ENCODE measurements at places on chromosomes 11 and 22.
A peak's percentile ranks its signal among the peaks of the same experiment; 100 is the strongest.

GRCh38 chr22:22074634-22075381 lies 92.2 kb upstream of the TOP3B start:
- DNase-seq = no peak

GRCh38 chr11:126212089-126212660 lies 593 bp downstream of the FAM118B start:
- DNase-seq = no peak

GRCh38 chr11:57474803-57475115 lies 14.4 kb downstream of the RTN4RL2 start:
- DNase-seq = no peak

DNA sequence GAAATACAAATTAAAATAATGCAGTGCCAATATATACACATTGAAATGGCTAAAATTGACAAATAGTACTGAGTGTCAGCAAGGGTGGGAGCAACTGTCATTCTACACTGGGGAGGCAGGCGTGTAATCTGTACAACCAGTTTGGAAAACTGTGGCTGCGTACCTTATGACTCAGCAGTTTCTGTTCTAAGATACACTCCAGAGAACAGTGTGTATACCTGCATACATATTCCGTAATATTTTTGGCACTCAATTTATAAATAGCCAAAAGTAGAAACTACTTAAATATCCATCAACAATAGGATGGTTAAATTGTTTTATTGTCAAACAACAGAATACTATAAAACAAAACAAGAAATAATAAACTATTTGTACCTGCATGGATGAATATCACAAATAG lies 57.6 kb downstream of the RNF169 start:
- no peak for DNase-seq

DNA sequence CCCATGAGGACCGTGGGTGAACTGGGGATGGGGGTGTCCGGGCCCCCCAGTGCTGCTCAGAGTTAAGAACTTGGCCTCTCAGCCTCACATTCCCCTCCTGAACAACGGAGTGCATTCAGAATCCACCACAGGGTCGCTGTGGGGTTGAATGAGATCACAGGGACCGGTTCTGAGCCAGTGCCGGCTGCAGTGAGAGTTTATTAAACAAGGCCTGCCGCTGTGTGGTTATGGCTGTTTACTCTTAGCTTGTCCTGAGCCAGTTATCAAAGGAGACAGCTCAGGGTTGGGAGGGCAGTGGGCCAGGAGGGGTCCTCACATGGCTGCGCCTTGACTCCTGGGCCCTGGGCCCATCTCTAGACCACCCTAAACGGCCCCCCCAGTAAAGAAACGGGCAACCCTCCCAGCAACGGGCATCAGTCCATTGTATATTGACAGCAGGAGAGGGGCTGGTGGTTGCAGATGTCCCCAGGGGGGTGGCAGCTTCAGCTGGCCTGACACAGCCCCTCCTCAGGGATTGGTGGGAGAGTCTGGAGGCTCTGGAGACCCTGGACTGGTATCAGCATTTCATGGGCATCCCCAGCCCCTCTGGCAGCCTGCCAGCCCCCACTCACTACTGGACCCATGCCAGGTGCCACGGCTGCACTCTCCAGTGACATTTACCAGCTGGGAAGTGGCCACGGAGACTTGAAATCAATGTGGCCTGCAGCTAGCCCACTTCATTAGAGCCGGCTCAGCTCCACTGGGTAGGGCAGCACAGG lies 15.1 kb upstream of the CABP7 start:
- DNase-seq = peak; percentile 47

- no peak for DNase-seq
Measured at GRCh38 chr11:38143852-38144251, 1545.8 kb upstream of the RAG2 start.

- no peak for DNase-seq
Measured at GRCh38 chr22:46587492-46588278, 32.5 kb upstream of the GRAMD4 start.

DNA sequence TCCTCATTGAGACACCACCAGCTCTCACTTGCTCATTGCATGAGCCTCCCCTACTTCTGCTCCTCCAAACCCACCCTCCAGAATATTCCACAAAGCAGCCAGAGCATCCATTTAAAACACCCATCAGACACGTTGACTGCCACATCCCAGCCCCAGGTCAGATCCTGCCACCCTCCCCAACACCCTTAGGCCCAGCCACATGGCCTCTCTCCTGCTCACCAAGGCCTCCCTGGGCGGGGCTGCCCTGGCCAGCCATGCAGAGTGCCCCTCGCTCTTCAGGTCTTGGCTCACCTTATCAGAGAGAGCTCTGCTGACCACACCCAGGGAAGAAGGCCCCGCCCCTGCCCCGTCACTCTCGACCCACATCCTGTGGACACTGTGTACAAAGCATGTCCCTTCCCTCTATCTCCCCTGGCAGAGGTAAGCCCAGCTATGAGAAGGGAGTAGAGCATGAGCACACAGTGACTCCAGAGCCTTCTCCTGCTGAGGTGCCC lies 106.8 kb downstream of the MICAL3 start:
- no peak for DNase-seq

- DNase-seq = no peak
Measured at GRCh38 chr11:72899238-72899637, 85.0 kb downstream of the ATG16L2 start.

DNA sequence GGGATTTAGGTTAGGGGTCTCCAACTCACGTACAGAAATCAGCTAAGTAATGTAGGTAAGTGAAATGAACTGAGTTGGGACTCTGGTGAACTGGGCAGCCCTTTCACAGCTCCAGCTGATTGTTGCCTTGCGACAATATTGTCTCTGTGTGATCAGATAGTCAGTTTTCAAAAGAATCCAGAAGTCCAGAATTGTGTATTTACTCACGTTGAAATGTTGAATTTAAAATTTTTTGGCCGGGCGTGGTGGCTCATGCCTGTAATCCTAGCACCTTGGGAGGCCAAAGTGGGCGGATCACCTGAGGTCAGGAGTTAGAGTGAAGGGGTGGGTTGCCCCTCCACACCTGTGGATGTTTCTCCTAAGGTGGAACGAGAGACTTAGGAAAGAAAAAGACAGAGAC lies 18.8 kb upstream of the WDR74 start:
- DNase-seq = no peak

GRCh38 chr11:134275534-134276395 lies at the start of gene GLB1L3:
Gene GLB1L3 (plus strand): TSS chr11:134276379. CDS start chr11:134276741, 362 bp downstream.
- no peak for DNase-seq

- peak; percentile 86 for DNase-seq
Measured at GRCh38 chr11:58905721-58906547, 33.4 kb upstream of the GLYATL1 start.

DNA sequence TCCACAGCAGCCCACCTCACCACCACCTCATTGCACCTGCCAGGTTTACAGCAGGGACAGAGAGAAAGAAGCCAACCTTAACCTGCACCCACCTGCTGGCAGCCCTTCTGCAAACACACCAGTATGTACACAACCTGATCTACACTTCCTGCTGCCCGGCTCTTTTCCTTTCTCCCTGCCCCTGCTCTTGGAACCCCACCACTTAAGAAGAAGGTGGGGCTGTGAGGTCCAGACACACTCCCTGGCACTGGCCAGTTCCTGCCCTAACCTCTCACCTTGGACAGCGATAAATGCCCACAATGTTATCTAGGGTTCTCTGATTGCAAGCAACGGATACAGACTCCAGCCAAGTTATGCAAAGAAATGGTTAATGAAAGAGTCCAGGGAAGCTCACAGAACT lies 10.8 kb upstream of the SLC35C1 start:
- no peak for DNase-seq

DNA sequence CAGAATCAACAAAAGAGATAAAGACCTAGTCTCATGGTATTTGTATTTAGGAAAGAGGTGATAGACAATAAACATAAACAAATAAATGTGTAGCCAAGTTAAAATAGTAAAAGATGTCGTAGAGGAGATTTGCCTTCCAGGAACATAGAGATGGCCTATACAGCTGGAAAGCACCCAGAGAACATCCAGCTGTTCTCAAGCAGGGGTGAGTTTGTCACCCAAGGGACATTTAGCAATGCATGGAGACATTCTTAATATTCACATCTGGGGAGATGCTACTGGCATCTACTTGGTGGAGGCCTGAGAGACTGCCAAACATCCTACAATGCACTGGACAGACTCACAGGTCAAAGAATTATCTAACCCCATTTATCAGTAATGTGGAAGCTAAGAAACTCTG lies 88.3 kb downstream of the C11orf87 start:
- peak; percentile 20 for DNase-seq

DNA sequence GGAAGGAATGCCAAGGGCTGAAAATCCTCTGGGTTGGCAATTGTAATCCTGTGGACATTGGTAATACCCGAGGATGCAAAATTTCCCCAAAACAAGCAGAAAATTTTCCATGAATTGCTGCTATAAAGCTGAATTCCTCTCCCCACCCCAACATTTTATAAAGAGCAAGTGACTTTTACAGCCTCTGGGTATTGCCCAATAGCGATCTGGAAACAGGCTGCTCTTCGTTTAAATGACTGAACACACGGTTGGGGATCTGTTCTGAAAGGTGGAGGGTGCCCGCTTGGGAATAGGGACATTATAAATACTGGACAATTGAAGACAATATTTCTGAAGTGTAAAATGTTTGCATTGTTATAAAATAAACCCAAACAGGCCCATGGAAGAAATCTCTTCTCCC lies 20.6 kb downstream of the EHF start:
- no peak for DNase-seq

DNA sequence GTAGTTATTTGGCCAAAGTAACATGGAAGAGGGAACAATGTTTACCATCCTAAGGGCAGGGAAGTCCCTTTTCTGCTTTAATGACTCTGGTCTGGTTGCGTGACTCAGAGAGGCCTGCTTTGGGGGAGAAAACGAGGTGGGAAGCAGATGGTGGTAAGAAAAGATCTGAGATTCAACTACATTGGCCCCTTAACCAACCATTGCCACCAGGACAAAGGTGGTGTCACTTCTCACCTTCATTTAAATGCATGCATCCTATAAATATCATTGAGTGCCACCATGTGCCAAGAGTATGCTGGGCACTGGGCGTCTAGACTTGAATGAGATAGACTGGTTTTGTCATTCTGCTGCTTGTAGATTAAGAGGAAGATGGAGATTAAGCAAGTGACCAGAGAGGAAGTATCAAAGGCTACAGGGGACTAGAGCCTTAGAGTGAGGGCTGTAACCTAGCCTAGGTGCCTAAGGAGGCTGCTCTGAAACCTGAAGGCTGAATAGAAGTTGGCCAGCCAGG lies 3.6 kb upstream of the SORL1 start:
- DNase-seq = no peak

- DNase-seq = no peak
Measured at GRCh38 chr11:65468874-65469333, 29.9 kb upstream of the MALAT1 start.

- no peak for DNase-seq
Measured at GRCh38 chr22:38402204-38402603, 52.8 kb downstream of the KCNJ4 start.

DNA sequence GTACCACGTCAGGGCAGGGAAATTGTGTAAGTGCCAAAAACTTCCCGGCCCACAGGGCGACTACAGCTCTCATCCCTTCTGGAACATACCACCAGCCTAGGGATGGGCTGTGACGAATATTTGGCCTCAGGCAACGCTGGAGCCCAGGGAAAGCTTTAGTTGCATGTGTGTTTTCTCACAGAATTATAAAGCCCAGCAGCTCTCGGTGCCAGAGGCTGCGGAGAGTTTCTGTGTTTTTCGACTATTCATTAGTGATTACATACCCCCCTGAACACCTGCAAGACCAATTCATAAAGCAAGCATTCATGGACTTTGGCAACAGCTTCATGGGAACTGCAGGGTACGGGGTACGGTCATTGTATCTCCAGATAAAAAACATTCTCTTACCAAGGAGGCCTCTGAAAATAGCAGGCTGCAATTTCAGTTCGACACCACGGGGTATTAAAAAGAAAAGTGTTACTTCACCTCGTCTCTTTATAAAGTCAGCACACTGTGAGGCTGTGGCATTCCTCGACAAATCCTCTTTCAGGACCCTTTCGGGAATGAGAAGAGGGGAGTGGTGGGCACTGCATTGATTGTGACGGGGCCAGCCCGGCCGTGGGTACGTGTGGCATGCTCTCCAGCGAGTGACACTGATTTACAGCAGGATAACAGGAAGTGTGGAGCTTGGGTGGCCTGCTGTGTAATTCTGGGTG lies 243.6 kb upstream of the SORL1-AS1 start:
- no peak for DNase-seq

DNA sequence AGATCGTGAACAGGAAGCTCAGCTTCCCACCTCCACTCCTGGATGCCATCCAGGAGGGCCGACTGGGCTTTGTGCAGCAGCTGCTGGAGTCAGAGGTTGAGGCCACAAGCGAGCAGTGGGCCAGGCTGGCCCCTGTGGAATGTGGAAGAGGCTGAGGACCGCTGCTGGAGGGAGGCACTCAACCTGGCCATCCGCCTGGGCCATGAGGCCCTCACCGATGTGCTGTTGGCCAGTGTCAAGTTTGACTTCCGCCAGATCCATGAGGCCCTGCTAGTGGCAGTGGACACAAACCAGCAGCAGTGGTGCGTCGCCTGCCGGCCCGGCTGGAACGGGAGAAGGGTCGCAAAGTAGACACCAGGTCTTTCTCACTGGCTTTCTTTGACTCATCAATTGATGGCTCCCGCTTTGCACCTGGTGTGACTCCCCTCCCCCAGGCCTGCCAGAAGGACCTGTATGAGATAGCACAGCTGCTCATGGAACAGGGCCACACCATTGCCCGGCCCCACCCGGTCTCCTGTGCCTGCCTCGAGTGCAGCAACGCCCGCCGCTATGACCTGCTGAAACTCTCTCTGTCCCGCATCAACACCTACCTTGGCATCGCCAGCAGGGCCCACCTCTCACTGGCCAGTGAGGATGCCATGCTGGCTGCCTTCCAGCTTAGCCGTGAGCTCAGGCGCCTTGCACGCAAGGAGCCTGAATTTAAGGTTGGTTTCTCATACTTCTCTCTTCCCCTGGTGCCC lies 24.9 kb downstream of the ART5 start:
- no peak for DNase-seq

DNA sequence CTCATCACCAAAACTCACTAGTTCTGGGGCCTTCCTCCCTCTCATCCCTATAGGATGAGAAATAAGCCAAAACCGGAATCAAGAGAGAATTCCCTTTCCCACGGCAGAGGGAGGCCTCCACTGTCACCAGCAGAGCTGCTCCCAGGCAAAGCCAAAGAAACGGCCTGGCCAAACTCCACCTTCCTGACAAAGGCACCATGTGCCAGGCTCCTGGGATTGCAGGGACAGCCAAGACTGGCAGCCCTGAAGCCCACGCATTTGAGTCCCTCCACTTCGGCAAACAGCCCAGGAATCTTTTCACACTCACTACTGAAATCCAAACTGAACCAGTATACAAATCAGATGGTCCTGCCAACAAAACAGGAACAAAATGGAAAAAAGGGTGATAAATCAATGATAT lies 6.1 kb downstream of the SMCO4 start:
- no peak for DNase-seq

GRCh38 chr22:46366327-46366731 lies 30.8 kb downstream of the TRMU start:
- DNase-seq = no peak

DNA sequence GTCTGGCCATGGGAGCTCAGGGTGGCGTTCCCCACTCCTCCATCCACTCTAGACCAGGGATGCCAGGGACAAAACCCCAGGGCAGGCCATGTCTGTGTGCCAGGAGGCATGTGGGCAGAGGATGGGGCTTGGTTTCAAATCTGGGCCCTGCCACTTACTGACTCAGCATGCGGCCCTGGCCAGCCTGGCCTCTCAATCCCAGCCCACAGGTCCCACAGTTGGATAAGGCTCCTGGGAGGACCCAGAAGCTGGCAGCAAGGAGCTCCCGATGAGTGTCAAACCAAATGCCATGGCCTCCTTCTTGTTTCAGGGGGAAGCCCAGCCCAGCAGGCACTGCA lies 1290.4 kb downstream of the BRD1 start:
- DNase-seq = no peak

- no peak for DNase-seq
Measured at GRCh38 chr11:64563966-64564365, 27.1 kb upstream of the SLC22A12 start.

- DNase-seq = no peak
Measured at GRCh38 chr11:85316967-85317366, 310.2 kb downstream of the DLG2 start.
